ENCODE measurements at places on chromosomes 12 and 14.

DNA sequence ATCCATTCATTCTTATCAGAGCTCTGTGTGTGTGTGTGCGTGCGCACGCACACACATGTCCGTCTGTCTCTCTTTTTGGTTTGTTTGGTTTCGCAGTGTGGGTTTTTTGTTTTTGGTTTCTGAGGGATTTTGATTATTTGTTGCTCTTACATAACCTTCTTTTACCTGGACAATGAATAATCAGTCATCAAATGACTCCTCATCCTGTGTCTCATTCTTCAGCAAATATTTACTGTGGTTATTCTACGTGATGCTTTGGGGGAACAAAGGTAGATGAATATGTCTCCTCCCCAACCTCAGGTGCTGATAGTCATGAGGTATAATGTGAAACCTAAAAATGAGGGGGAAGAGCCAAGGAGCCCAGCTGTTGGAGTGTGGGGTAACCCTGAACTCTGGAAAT, 92.4 kb downstream of the SAMD4A start:
- no peak for DNase-seq

DNA sequence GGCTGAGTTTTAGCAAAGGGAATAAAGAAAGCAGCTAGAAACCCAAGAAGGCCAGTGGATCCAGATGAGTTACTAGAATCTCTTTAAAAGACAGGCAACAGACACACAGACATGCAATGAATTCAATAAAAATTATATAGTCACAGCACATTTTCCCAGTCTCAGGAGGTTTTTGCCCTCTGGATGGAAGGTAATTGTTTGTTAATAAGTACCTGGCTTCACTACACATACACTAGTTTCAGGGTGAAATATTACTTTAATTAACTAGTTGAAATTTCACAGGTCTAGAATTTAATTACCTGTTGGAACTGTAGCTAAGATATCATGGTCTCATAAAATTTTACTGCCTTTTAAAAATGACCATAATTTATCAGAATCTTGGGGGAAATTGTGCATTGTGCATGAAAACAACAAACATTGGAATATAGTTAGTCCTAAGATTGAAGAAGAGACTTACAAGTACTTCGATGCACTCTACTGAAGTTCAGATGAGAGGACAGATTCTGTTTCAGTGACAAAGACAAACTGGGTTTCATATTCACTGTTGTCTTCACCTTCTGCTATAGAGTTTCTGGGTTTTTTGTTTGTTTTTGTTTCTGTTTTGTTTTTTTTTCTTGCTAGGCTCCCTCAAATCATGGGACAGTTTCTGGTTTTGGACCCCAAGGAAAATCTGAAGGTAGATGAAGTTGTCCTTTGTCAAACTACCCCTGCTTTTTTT, 277.0 kb upstream of the GARIN6 start:
- no peak for DNase-seq

GRCh38 chr14:68665792-68666204, 127.1 kb downstream of the ZFP36L1 start:
- DNase-seq: peak; percentile 27

GRCh38 chr14:103868242-103868897, 21.0 kb upstream of the PPP1R13B start:
- DNase-seq: no peak

GRCh38 chr14:64915029-64915424, 772 bp downstream of the CHURC1 start:
- DNase-seq: no peak

DNA sequence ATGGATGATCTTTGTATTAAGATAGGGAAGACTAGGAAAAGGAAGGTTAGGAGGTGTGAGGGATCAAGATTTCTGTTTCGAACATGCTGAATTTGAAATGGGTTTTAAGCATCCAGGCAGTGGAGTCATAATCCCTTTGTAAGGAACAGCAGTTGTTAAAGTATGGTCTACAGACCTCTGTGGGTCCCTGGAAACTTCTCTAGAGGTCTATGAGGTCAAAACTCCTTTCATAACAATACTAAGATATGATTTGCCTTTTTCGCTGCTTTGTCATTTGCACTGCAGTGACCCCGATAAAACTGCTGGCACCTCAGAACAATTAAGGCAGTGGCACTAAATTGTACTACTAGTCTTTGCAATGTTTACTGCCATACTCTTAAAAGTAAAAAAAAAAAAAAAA, 1.5 kb downstream of the RAD51AP1 start:
- DNase-seq: no peak

DNA sequence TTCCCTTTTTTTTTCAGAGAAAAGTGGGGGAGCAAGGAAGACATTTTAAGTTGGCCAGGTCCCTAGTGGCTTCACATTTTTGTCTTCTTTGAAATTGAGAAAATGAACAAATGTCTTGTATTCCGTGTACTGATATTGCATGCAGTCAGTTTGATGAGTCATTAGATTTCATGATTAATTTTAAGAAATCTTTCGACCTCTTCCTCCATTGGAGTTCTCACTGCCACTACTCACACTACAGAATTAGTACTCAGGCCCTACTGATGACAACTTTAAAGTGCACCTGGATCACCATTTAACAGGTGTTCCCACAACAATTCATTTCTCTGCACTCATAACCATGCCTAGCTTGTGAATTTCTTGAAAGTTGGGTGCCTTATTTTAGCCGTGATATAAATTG, 50.5 kb downstream of the SAMD4A start:
- peak; percentile 45 for DNase-seq

DNA sequence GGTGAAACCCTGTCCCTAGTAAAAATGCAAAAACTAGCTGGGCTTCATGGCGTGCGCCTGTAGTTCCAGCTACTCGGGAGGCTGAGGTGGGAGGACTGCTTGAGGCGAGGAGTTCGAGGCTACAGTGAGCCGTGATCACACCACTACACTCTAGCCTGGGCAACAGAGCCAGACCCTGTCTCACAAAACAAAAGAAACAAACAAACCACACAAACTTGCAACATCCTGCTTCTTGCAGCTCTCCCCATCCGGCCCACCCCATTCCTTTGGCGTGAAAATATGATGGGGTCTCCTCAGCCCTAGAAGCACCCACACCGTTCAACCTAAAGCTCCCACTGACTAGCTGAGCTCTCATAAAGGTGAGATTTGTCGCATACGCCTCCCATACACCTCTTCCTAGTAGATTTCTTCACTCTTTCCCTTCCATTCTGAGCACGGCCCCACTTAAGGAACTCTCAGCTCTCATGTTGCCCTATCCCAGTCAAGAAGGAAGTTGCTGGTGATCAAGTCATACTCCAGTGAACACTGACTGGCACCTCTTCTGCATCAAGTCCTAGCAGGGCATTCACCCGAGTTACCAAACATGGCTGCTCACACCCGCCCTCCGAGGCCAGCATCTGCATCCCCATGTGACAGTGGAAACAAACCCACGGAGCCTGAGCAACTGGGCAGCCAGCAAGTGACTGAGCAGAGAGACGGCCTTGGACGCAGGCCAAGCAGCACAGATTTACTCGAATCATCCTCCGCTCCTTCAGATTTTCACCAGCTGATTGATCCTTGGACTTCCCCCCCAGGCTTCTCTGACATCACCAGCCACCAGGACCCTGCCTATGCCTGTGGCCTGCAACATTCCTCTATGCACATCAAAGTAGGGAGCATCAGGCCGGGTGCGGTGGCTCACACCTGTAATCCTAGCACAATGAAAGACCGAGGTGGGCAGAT, 18.9 kb upstream of the CD27 start:
- DNase-seq: no peak

GRCh38 chr12:110266980-110267620, 13.9 kb upstream of the ATP2A2 start:
- DNase-seq: peak; percentile 91

DNA sequence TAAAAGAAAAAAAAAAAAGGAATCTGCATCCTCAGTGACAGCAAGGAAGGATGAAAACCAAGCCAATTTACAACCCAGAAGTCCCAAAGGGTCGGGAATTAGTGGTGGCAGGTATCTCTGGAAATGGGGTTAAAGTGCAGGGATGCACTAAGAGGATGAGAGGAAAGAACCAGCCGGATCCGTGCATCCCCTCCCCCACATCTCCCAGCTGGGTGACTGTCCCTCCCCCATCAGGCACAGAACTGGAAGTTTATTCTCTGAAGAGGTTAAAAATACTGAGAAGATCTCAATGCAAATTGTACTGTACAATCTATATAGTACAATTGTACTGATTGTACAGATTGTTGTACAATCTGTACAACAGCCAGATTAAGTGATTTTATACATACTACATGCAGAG, 15.4 kb downstream of the CLMN start:
- DNase-seq: no peak

- no peak for DNase-seq
These were observed 140.0 kb upstream of the PRICKLE1 start for GRCh38 chr12:42729535-42729900.

GRCh38 chr12:92943482-92944250, 14.6 kb upstream of the EEA1 start:
- DNase-seq: no peak

- no peak for DNase-seq
These were observed 23.8 kb downstream of the MLXIP start for GRCh38 chr12:122102331-122102730.

DNA sequence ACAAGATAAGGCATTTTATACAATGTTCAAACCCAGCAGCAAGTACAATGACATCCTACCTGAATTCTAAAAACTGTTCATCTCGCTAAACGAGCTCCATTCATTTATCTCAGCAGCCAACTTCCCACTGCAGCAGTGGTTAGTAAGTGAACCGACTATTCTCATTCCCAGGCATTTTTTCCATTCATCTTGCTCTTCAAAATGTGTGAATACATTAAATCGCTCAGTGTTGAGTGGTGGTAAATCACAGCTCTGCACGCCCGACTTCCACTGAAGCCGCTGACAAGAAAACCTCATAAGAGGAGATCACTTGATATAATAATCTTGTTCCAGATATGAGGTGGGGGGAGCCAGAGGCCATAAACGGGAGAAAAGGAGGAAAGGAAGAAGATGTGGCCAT, 746.2 kb upstream of the USP15 start:
- no peak for DNase-seq

- DNase-seq: peak; percentile 5
These were observed 19.4 kb downstream of the FUT8 start for GRCh38 chr14:65431951-65432350.

- no peak for DNase-seq
These were observed 51.8 kb downstream of the MSRB3 start for GRCh38 chr12:65330331-65330730.

- DNase-seq: no peak
These were observed 720.5 kb upstream of the ATXN7L3B start for GRCh38 chr12:73817161-73817560.

GRCh38 chr12:80504389-80505163, 60.5 kb downstream of the PTPRQ start:
- DNase-seq: no peak

- no peak for DNase-seq
These were observed 268.3 kb upstream of the CPNE8 start for GRCh38 chr12:39173726-39174125.

DNA sequence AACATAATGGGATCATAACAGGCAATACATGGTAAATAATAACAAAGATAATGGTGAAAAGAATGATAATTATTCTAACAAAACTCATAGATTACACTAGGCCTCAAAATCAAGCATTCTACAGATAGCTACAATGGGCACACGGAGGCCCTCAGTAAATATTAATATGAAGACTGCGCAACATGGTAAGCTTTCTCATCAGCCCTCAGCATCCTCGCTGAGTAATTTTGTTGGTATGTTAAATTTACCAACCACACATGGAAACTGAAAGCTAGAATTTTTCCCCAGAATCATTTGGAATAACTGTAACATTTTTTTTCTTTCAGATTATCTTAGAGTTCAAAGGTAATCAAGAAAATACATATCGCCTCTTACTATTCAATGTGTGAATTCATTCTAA, 74.2 kb upstream of the PYGL start:
- DNase-seq: peak; percentile 32

DNA sequence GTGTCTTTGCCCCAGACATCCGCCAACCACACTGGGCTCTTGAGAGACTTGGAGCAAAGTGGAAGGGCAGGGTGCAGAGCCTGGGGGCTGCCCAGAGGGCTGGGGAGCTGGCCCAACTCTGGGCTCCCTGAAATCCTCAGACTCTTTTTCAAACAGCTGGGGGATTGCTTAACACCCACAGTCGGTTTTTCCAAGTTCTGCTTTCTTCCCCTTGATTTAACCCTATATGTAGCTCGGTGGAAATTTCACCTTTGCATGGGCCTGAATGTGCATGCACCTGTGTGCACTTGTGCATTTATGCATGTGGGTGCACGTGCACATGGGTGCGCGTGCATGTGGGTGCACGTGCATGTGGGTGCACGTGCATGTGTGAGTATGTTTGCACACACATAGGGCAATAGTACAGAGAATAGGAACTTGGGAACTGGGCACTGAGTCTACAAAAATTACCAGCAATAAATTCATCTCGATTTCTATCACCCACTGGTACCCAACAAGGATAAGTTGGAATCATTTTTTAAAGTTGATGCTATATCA, 52.3 kb upstream of the RFLNA start:
- no peak for DNase-seq

DNA sequence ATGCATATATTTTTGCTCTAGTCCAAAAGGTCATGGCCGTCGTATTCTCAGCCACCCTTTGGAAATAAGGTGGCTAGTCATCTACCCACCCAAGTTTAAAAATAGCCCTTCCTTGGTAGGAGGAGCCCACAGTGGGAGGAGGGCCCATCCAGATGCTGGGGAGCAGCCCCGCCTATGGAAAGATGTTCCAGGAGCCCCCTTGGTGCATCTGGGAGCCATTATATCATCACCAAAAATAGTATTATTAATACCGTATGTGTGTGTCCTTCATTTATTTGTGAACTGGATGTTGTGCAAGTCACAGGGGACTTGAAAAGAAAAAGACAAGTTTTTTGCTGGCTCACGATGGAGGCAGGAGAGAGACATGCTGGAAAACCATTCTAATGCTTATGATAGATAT, 34.0 kb downstream of the EMP1 start:
- peak; percentile 31 for DNase-seq

DNA sequence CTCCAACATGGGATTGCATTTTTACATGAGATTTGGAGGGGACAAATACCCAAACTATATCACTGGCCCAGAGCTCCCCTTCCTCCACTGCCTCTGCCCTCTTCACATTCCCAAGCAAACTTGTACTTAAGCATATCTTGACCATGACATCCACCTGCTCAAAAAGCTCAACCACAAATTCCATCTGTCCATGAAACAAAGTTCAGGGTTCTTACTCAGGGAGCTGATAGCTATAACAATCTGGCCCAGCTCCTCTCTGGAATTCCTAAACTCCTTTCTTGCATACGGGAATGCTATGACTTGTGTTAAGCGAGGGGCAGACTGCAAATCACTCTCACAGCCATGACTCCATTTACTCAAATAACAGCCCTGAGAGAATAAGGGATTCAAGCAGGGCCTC, 152.1 kb downstream of the GALC start:
- no peak for DNase-seq
